MG63 (cell line): ENCODE measurements at places on chromosomes 13 and 19.

DNA sequence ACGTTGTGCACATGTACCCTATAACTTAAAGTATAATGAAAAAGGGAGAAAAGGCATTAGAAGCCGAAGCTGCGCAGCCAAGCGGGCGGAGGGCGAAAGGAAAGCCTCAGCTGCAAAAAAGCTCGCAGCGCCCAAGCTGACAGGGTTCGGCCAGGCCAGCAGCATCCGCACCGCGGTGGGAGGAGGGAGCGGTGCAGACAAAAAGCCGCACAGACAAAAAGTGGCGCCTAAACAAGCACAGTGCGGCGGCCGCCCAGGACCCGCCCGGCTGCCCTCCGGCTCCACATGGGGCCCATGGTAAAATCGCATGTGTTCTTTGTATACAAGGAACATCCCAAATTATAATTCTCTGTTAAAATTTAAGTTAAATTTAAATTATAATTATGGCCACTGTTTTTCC is 42.4 kb downstream of the PSG3 start:
- DNase-seq = no peak

GRCh38 chr13:99686157-99686572 is 184.9 kb downstream of the TM9SF2 start:
- DNase-seq = peak; percentile 35

DNA sequence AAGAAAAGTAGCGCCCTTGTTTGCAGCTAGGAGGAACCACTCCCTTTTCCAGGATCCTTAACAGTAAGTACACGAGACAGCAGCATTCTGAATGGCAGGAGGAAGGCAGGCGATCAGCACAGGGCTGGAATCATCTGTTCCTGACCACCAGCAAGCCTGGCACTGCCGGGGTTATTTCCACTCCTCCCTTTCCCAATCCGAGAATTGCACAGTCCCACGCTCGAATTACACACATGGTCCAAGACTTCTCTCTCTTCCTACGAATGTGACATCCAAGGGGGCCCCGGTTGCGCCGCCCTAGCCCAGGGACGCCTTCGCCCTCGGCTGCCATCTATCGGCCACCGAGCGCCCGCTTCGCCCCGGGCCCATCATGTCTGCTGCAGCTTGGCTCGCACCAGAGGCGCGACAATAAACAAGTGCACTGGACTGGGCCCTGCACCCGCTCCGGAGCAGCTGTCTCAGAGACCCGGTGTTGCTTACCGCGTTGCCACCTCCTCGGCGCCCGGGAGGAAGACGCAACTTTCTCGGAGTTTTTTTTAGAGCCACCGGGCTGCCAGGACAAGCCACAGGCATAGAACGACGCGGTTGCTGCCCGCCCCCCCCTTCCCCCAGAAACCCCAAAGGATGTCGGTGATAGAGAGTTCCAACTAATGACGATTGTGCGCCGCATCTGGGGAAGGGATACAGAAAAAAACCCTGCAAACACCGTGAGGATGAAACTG is at the start of gene SLITRK5:
SLITRK5 (plus strand) TSS at position 341 of the 722 bp plus-strand sequence. CDS start 4,018 bp downstream, outside the sequence.
- peak; percentile 79 for DNase-seq

DNA sequence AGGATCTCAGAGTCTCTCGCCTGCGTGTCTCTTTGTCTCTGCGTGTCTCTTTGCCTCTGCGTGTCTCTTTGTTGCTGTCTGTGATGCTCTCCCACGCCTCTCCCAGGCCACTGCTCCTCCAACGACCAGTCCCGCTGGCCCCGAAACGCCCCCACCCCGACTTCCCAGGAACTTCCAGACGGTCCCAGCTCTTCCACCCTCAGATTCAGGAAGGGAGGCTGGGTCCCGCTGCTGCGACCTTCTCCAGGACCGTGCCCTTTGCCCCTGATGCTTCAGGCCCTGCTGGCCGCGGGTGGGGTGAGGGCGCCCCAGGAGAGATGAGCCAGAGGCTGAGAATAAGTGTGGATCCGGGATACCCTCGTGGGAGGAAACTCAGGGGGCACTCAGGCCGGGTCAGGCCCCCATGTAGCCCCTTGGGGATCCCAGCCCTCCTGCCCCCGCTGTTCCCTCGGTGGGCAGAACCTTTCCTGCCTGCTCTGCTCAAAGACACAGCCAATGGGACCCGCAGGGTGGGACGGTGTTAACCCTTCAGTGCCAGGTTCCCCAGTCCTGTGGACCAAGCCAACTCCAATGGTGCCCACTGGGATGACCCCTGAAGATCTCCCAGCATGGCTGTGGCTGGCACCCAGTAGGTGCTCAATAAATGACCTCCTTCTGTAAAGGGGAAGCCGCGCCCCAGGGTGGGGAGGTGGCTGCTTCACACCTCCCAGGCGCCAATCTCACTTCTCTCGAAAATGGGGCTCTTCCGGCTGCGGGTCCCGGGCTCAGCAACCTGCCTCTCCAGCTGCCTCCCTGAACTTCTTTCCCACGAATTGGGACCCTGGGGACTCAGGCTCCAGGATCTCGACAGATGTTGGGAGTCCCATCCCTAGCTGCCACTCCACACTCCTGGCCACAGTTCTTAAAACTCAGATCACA is 1.5 kb upstream of the S1PR5 start:
- DNase-seq = no peak

GRCh38 chr19:7871437-7872305 is 2.5 kb downstream of the PRR36 start:
- peak; percentile 97 for DNase-seq

- no peak for DNase-seq
Observed at GRCh38 chr19:29439688-29440550, 85.9 kb upstream of the VSTM2B start.

GRCh38 chr19:55661826-55662225 is 7.0 kb downstream of the U2AF2 start:
- no peak for DNase-seq
